ENCODE measurements at places on chromosomes 11 and 22. TPM values are rescaled to one million over a fixed set of nuclear protein-coding genes. Genes with fewer than 3 reads are reported as not detected.

Gene RIMBP3C
- total RNA-seq, result 0.18 TPM

Gene CBLIF
- not detected for total RNA-seq

Gene OR4A16
- total RNA-seq, result not detected

Gene KRTAP5-4
- total RNA-seq, result not detected

Gene SRSF8
- total RNA-seq, result 50.3 TPM

Gene SCGB2A2
- total RNA-seq, result not detected

DNA sequence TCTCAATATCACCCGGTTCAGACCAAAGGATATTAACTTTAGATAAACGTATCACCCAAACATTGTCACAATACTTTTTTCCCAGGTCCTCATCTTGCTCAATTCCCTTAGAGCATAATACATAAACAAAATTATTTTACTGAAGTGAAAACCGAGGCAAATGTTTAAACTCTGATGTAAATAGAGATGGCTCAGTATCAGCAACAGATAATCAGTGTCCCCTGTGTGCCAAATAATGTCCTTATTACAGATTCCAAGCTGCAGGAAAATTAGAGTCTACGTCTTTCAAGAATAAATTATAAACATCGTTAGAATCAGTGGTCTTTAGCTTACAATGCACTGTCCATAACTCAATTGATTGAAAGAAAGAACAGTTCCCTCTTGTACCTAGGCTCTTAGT is 50.2 kb downstream of the DDI1 start:
- H3K36me3 ChIP-seq, result no peaks in the 10 kb centered on the region
- no peaks in the 10 kb centered on the region for H3K27me3 ChIP-seq
- no peaks in the 10 kb centered on the region for H3K4me1 ChIP-seq
- no peak overlapping the region for H3K27ac ChIP-seq
- no peak for DNase-seq

GRCh38 chr11:8415195-8415594 is 151.5 kb upstream of the LMO1 start:
- H3K27ac ChIP-seq, result no peak overlapping the region
- H3K4me1 ChIP-seq, result no peaks in the 10 kb centered on the region
- no peak for DNase-seq
- no peak overlapping the region for H3K4me3 ChIP-seq
- peaks cover 5% of the 10 kb centered on the region for H3K27me3 ChIP-seq
- H3K36me3 ChIP-seq, result no peaks in the 10 kb centered on the region

GRCh38 chr22:43312608-43313007 is 30.6 kb downstream of the SCUBE1 start:
- no peaks in the 10 kb centered on the region for H3K4me1 ChIP-seq
- peaks cover 19% of the 10 kb centered on the region for H3K27me3 ChIP-seq
- no peaks in the 10 kb centered on the region for H3K36me3 ChIP-seq
- DNase-seq, result no peak
- no peak overlapping the region for H3K4me3 ChIP-seq

- H3K27me3 ChIP-seq, result no peaks in the 10 kb centered on the region
- H3K27ac ChIP-seq, result no peak overlapping the region
- no peak for DNase-seq
- no peaks in the 10 kb centered on the region for H3K4me1 ChIP-seq
- H3K36me3 ChIP-seq, result no peaks in the 10 kb centered on the region
- no peak overlapping the region for H3K4me3 ChIP-seq
These were observed 118.0 kb downstream of the PHF21B start for GRCh38 chr22:44891791-44892190.

DNA sequence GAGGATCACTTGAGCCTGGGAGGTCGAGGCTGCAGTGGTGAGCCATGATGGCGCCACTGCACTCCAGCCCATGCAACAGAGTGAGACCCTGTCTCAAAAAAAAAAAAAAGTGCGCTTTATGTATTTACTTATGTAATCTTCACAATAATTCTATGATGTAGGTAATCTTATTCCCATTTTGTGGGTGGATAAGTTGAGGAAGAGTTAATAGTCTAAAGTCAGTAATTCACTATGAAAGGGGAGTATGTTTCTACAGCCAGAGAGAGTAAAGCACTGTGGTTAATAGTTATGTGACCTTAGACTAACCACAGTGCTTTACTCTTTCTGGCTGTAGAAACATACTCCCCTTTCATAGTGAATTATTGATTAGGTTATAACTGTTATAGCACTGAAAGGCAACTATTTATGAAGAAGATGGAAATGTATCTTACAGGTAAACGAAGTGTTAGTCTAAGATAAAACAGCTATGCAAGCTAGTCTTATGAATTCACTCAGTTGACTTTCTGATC is 11.9 kb downstream of the CTR9 start:
- no peak overlapping the region for H3K27ac ChIP-seq
- H3K36me3 ChIP-seq, result peaks cover 42% of the 10 kb centered on the region
- no peak overlapping the region for H3K4me3 ChIP-seq
- no peaks in the 10 kb centered on the region for H3K27me3 ChIP-seq
- H3K4me1 ChIP-seq, result peaks cover 3% of the 10 kb centered on the region
- DNase-seq, result no peak

DNA sequence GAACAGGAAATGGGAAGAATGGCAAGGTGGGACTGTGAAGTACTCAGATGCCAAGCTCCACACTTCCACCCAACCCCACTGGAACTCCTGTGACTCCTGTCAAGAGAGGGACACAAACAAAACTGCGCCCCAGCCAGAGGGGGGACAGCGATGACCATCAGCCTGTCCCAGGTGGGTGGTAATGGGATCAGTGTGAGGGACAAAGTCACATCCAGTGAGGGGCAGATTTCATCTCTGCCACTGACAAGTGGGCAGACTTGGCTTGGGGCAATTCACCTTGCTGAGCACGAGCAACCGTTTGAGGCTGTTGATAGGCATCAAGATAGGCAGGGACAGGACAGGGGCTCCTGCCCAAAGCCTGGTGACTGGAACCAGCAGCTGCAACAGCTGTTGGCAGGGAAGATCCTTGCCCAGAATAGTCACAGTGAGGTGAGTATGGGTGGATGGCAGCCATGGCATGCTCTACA is 105.4 kb upstream of the PITPNB start:
- H3K4me3 ChIP-seq, result no peak overlapping the region
- no peaks in the 10 kb centered on the region for H3K4me1 ChIP-seq
- H3K36me3 ChIP-seq, result no peaks in the 10 kb centered on the region
- no peak overlapping the region for H3K27ac ChIP-seq

- no peak overlapping the region for H3K4me3 ChIP-seq
- H3K27me3 ChIP-seq, result peaks cover 2% of the 10 kb centered on the region
- no peak overlapping the region for H3K27ac ChIP-seq
- H3K4me1 ChIP-seq, result no peaks in the 10 kb centered on the region
- DNase-seq, result no peak
These were observed 27.3 kb upstream of the FGF19 start for GRCh38 chr11:69731110-69731509.

DNA sequence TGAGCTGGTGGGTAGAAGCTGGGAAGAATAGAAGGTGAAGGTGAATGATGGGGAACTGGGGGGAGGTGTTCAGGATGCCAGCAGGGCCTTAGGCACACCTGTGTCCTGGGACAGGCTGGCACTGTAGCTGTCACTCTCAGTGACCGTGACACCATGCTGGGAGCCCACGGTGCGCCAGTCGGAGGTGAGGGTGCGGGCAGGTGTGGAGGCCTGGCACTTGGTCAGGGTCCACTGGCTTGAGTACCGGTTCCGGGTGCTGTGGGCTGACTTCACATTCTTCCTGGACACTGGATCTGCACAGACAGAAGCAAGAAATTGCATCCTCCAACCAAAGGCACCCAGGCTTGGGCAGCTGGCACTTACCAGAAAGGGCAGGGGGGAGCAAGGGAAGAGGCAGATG is 103.8 kb downstream of the CEP164 start:
- DNase-seq, result no peak
- H3K27ac ChIP-seq, result no peak overlapping the region
- no peaks in the 10 kb centered on the region for H3K36me3 ChIP-seq
- no peaks in the 10 kb centered on the region for H3K4me1 ChIP-seq
- H3K4me3 ChIP-seq, result no peak overlapping the region

DNA sequence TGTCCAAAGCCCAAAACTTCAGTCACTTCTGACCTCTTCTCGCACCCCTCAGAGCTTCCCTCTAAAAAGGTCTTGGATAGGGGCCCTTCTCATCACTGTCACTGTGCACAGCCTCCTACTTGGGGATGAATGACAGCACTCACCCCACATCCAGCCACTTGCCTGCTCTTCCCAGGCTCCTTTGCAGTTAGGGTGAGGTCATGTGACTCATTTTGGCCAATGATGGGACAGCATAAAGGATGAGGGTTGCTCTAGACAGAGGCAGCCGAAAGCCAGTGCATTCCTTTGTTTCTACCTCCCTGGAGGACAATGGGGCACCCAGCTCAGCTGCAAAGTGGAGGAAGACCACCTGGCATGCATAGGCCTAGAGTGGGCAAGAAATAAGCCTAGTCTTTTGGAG is 1413.3 kb downstream of the TBC1D22A start:
- no peak overlapping the region for H3K27ac ChIP-seq
- no peaks in the 10 kb centered on the region for H3K27me3 ChIP-seq
- H3K36me3 ChIP-seq, result no peaks in the 10 kb centered on the region
- H3K4me1 ChIP-seq, result no peaks in the 10 kb centered on the region
- H3K4me3 ChIP-seq, result no peak overlapping the region

- no peak overlapping the region for H3K4me3 ChIP-seq
- no peak overlapping the region for H3K27ac ChIP-seq
These were observed 386.6 kb upstream of the NARS2 start for GRCh38 chr11:78961247-78961646.
